ENCODE measurements at places on chromosomes 2 and 18.

DNA sequence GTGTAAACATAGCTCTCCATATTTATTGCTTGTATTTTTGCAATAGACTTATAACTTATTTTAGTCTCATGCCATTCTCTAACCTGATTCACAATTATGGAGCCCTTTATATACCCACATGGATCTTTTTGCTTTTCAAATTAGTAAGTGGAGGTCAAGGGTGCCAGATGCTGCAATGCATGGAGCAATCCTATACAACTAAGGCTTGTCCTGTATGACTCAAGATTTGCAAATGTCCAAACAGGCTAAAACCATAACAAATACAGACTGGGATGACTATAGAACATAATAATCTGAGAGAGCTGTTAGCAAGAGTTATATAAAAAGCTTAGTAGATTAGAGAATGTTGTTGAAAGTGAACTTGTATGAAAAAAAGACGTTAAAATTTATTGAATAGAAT is 690.4 kb upstream of the NRXN1 start:
- DNase-seq = peak; percentile 58

DNA sequence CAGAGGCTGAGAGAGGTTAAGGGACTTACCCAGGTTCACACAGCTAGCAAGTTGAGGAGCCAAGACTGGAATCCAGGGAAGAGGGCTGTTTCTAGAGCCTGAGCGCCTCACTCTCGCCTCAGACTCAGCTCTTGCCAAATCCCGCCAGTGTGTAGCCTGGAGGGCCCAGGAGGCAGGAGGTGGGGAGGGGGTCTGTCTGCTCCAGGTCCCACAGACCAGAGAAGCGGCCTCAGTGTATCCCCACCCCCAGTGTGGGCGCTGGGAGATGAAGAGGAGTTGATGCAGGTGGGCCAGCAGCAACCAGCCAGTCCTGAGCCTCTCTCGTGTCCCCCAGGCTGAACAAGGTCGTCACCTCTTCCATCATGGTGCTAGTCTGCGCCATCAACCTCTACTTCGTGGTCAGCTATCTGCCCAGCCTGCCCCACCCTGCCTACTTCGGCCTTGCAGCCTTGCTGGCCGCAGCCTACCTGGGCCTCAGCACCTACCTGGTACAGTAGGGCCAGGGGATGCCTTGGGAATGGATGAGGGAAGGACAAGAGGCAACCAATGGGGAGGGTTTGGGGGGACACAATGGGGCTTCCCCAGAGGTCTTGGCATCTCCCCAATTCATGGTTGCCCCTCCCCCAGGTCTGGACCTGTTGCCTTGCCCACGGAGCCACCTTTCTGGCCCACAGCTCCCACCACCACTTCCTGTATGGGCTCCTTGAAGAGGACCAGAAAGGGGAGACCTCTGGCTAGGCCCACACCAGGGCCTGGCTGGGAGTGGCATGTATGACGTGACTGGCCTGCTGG is 5.2 kb upstream of the CTDSP1 start:
- no peak for DNase-seq

DNA sequence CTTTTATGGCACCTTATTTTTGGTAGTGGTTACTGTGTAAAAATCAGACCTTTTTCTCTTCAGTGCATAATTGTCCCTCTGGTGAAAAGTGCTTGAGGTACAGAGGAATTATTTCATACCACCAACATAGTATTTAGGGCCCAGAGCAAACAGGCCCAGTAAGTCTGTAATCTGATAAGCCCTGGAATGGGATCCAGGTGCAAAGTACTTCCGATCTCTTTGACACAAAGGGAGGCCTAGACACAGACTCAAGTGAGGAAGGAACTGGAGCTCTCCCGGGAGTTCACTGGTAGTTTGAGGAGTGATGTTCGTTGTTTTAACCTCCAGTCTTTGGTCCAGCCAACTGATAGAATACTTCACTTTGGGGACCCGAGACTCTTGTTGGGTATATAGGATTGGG is 57.4 kb downstream of the RAB31 start:
- DNase-seq = no peak

- DNase-seq = no peak
Observed at GRCh38 chr18:33924576-33924975, 300.1 kb downstream of the NOL4 start.

- no peak for DNase-seq
Observed at GRCh38 chr18:61935362-61935761, 42.6 kb upstream of the RNF152 start.

- DNase-seq = no peak
Observed at GRCh38 chr2:147013696-147014392, 831.0 kb upstream of the ACVR2A start.

- peak; percentile 55 for DNase-seq
Observed at GRCh38 chr2:12549641-12550040, 167.1 kb upstream of the TRIB2 start.

DNA sequence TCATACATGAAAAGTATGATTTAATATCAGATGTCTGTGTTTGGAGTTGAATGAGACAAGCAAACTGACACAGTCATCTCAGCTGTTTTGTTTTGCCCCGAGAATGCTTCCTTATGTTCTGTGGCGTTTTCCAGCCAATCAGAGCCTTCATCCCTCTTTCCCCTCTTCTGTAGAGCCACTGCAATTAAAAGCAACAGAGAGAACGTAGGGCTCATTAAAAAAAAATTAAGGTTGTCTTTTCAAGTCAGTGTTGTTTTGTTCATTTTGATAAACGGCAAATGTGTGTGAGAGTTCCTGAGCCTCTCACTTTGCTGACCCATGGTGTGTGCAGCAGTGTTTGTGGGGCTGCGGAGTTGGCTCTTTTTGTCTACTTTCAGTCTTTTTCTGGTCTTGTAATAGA is 216.0 kb downstream of the FHOD3 start:
- no peak for DNase-seq

DNA sequence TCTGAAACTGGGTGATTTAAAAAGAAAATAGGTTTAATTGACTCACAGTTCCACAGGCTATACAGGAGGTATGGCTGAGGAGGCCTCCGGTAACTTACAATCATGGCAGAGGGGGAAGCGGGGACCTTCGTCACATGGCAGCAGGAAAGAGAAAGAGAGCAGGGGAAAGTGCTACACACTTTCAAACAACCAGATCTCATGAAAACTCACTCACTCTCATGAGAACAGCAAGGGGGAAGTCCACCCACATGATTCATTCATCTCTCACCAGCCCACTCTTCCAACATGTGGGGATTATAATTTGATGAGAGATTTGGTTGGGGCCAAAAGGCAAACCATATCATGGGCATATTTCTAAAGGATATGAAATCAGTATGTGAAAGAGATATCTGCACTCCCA is 12.0 kb upstream of the ARHGAP15 start:
- DNase-seq = no peak
